ENCODE measurements at places on chromosomes 3 and 15.
A peak's percentile ranks its signal among the peaks of the same experiment; 100 is the strongest.

- DNase-seq, result no peak
Observed at GRCh38 chr3:45964139-45964538, 20.9 kb downstream of the CXCR6 start.

DNA sequence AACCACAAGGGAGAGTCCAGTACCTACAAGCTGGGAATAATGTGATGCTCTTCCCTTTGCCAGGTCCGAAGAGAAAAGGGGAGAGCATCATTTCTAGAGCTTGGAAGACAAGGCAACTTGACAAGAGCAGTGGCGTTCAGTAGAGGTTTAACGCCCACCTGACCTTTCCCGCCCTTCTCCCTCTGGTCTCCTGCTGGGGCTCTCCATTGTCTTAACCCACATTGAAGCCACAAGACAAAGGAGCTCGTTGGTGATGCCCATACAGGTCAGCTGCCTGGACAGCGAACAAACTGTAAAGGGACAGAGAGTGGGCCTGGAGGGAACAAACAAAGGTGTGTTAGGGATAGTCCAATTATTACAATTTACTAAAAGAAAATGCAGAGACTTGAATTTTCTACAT is 13.1 kb upstream of the DUT start:
- DNase-seq, result no peak

DNA sequence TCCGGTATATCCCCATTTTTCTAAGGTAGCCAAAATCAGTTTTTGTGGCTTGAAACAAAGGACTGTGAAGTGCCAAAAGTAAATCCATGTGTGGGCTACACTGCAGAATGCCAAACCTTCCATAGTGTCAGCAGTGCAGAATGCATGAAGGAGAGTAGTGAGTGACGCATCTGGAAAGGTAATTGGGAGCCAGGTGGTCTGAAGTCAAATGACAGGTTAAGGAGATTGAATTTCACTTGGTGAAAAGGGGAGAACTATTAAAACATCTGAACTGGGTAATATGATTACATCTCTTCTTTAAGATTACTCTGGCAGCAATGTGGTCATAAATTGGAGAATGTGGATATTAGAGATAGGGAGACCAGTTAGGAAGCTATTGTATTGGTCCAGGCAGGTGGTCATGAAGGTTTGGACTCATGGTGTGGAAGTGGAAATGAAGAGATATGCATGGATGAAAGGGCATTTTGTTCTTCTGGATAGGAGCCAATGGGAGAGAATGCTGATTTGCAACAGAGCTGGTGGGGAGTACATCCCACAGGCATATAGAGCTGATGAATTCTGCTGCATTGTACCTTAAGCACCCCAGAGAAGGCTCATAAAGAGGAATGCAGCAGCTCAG is 118.2 kb downstream of the ECT2 start:
- DNase-seq, result no peak

GRCh38 chr3:52039426-52039825 is 16.9 kb downstream of the DUSP7 start:
- peak; percentile 81 for DNase-seq

Measured in globus pallidus (tissue), 1 donor.